B cell (primary cell): ENCODE measurements at places on chromosomes 16 and 17.

- DNase-seq, result no peak
These were observed 13.6 kb upstream of the CCL22 start for GRCh38 chr16:57345021-57345420.

DNA sequence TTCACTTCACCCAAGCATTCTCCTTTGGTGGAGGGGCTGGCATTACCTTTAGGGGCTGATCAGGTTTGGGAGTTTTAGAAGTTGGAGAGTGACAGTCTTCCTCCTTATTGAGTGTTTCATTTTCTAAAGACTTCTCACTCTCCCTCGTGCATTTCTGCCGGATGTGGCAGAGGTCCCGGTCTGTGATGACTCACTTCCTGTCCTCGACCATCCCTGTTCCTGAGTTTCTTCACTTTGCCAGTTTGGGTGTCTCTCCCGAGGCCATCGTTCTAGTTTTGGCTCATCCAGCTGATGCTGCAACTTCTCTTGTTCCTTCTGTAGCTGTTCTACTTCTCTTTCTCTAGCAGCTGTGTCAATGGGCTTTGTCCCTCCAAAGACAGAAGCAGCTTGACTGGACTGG is 104.3 kb downstream of the PHKB start:
- DNase-seq, result no peak

DNA sequence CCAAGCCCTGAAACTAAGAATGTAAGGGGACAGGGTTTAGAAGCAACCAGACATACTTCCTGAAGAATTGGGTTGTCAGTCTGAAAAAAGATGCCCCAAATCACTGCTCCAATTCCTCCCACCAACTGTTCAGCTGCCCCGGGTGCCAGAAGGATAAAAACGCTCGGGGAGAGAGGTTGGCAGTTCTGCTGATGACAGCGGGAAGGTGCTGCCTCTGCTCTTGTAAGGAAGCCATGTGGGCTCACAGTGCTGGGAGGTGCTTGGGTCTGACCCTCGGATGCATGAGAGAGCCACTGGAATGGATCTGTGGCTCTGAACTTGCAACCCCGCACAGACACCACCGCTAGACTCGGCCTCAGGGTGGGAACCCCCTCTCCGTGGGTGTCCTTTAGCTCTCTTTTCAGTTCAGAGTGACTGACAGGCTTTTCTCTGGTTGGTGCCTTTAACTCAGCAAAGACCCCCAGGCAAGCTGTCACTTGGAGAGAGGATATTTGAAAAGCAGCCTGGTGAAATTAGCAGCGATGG is 364.8 kb upstream of the RBFOX1 start:
- DNase-seq, result no peak

DNA sequence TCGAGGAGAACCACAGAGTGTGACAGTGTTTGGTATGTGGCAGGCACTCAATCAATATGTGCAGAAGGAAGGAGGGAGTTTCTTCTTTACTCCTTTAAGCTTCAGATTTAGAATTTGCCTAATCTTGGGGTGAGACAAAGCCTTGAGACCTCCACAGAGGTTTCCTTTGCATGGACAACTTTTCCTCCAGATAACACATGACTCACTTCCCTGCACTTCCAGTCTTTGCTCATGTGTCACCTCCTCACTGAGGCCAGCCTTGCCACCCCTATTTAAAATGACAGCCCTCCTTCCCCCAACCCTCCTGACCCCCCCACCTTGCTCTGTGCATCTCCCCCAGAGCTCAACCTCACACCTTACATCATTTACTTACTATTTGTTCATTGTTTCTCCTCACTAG is 17.4 kb upstream of the NOS2 start:
- DNase-seq, result no peak

DNA sequence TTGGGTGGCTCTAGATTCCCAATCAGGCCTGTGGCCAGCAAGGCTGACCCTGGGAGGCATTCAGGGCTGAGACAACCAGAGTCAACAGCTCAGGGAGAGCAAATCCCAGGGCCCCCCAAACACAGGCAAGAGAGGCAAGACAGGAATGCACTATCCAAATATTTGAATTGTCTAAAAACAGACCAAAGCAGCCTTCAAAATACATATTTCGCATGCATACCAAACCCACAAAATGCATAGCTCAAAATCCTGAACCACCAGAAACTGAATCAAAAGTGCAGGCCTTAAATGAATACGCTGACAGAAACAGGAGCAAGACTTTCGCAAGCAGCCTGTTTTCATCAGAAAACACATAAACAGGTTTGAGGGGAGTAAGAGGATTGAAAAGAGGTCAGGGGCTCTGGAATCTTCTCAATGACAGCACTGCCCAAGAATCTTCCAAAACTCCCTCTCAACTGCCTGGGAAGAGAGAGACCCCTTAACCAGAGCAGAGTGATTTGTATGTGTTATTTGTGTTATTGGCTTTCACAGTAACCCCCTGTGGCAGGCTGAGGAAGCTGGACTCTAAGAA is 213.6 kb upstream of the CDH5 start:
- no peak for DNase-seq
